GM23248 (cell line): ENCODE measurements at places on chromosomes 4 and X. TPM values are rescaled to one million over a fixed set of nuclear protein-coding genes. Genes with fewer than 3 reads are reported as not detected.
A peak's percentile ranks its signal among the peaks of the same experiment; 100 is the strongest.

The PLK4 gene
- total RNA-seq, result 6.7 and 8.5 TPM in 2 replicates

The ZMAT1 gene
- not detected in 2 replicates for total RNA-seq

The PLAC8 gene
- not detected in 2 replicates for total RNA-seq

DNA sequence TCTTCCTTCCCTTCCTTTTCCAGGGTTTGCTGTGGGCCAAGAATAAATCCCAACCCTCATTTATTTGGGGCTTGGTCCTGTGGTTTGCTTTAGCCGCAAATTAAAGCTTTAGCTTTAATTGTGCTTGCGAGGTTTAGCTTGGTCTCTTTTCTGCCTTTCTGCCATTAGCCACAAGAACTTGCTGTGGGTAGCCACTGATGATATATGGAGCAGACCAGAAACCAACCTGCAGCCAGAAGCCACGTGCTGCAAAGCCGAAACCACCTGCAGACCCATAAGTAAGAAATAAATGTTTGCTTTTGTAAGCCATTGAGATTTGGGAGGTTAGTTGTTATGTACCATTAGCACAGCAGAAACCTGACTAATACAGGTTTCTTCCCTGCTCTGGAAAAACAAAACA lies 89.8 kb upstream of the S100G start:
- DNase-seq, result no peak

GRCh38 chr4:158856852-158857251 lies 88.0 kb downstream of the FNIP2 start:
- DNase-seq, result peak; percentile 64

The TLR10 gene
- not detected in 2 replicates for total RNA-seq

DNA sequence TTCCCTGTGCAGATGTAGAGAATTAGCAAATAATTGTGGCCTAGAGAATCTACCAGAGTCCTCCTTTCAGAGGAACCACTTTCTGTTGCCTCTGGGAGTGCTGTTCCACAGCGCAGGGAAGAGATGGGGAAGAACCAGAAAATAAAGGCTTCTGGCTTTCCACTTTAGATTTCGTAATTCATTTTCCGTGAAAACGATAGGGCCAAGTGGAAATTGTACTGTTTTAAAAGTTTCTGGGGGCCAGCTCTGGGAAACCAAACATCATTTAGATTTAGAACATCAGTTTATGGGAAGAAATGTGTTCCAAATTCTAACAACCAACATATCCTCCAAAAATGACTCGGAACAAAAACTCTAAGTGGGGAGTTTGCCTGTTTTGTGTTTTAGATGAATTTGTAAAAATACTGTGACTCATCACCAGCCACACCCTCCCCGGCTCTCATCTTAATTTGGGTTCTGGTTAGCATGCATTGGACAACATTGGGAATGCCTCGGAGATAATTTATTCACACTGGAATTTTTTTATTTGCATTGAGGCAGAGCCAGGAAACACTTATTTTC lies 65.2 kb upstream of the LNX1 start:
- DNase-seq, result peak; percentile 86

DNA sequence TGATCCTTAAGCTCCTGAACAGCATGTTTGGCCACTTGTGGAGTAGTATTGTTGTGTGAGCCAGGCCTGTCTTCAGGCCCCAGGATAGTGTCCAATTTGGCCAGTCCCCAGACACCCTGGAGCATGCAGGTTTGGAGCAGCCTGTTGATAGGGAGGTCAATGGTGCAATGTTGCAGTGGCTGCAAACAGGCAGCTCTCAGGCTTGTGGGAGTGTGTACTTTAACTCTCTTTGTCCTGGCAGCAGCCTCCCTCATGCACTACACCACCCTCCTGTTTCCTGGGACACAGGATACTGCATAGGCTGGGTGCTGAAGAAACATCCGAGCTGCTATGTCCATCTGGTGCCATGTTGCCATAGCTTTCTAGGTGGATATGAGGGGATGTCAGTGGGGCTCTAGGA lies 24.0 kb downstream of the TECRL start:
- DNase-seq, result no peak

GRCh38 chr4:67288964-67289363 lies 256.3 kb downstream of the CENPC start:
- no peak for DNase-seq

DNA sequence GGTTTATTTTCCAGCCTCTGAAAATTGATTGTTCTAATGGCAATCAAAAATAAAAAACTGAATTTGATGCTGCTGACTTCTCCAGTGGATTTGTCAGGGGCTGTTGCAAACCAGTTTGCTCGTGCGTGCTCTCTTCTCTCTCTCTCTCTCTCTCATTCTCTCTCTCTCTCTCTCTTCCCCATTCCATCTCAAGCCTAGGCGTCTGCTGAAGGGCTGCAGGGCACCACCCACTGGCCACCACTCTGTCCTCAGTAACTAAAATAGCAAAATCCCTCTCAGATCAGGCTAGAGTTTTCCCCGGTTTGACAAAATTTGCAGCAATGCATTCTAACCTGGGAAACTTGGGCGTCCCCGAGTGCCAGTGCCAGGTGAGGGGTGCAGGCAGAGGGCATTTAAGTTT lies 19.4 kb downstream of the NKX6-1 start:
- no peak for DNase-seq

GRCh38 chr4:139557556-139558110 lies 1.6 kb upstream of the SETD7 start:
- no peak for DNase-seq

- peak; percentile 4 for DNase-seq
Observed at GRCh38 chrX:69616457-69617203, 717 bp downstream of the EDA start.

The DCAF8L1 gene
- not detected in 2 replicates for total RNA-seq

- no peak for DNase-seq
Observed at GRCh38 chrX:125093852-125094251, 225.8 kb upstream of the TEX13C start.
